ENCODE measurements at places on chromosomes 2 and 18. TPM values are rescaled to one million over a fixed set of nuclear protein-coding genes. Genes with fewer than 3 reads are reported as not detected.

The FBXO48 gene
- total RNA-seq = 1.6 TPM

The MOGAT1 gene
- total RNA-seq = not detected

The RAB12 gene
- 25.0 TPM for total RNA-seq

The ATP6V1B1 gene
- 4.6 TPM for total RNA-seq

DNA sequence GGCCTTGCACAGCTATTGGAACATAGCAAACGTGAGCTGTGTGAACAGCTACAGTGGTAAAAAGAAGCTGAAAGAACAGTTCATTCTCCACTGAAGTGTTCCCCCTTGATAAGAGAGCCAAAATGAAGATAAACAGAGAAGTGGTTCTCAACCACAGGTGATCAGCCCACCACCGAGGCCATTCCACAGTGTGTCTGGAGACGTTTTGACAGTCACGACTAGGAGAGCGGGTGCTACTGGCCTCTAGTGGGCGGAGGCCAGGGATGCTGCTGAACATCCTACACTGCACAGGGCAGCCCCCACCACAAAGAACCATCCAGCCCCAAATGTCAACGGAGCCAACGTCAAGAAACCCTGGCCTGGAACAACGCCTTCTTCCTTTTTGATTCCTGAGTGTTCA lies 38.4 kb downstream of the ADCY3 start:
- DNase-seq = no peak
- peaks cover 4% of the 10 kb centered on the region for H3K36me3 ChIP-seq
- H3K4me3 ChIP-seq = no peak overlapping the region
- no peaks in the 10 kb centered on the region for H3K27me3 ChIP-seq
- peaks cover 10% of the 10 kb centered on the region for H3K4me1 ChIP-seq
- no peak overlapping the region for H3K27ac ChIP-seq

DNA sequence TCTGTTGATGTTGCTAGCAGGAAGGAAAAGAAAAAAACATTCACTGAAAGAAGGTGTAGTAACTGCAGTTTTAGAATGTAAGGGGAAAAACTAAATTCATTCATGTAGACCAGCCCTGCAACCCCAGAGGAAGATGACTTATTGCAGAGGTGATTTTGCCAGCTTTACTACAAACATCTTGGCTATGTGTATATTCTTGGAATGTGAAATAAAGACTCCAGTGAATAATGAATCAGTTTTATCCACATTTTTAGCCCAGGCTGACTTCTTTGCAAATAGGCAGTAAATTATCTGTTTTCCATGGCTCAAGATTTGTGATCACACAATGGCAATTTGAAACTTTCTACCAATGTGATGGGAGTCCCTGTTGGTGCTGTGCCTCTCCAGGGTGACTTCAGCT lies 206.1 kb upstream of the SETBP1 start:
- H3K4me3 ChIP-seq = no peak overlapping the region
- peaks cover 10% of the 10 kb centered on the region for H3K4me1 ChIP-seq
- no peak overlapping the region for H3K27ac ChIP-seq
- no peaks in the 10 kb centered on the region for H3K27me3 ChIP-seq

DNA sequence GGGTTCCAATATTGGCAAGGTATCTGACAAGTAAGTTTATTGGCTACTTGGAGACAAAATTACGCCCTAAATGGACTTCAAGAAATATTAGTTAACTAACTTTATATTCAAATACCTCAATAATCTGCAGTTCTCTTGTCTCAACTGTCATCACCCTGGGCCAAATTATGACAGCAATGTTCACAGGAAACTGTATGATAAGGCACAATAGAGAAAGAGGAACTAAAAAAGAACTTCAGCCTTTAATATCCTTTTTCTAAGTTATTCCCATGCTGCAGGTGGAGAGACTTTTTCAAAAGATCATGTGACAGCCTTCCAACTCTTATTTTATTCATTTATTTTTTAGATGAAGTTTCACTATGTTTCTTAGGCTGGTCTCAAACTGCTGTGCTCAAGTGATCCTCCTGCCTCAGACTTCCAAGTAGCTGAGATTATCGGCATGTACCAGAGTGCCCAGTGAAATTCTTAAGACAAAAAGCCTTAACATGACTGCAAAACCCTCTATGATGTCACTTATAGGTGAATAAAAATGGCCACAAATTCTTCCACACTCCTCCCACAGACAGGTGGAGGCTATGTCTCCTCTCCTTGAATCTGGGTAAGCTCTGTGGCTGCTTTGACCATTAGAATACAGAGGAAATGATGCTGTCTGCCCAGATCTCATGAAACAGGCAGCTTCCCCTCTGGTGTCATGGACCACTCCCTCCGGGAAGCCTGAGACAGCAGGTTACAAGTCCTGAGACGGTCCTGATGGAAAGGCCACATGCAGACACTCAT lies 211.0 kb downstream of the TGIF1 start:
- no peak overlapping the region for H3K4me3 ChIP-seq
- H3K27me3 ChIP-seq = no peaks in the 10 kb centered on the region
- no peaks in the 10 kb centered on the region for H3K36me3 ChIP-seq
- peak overlapping the region; percentile 31 for H3K27ac ChIP-seq
- DNase-seq = no peak

DNA sequence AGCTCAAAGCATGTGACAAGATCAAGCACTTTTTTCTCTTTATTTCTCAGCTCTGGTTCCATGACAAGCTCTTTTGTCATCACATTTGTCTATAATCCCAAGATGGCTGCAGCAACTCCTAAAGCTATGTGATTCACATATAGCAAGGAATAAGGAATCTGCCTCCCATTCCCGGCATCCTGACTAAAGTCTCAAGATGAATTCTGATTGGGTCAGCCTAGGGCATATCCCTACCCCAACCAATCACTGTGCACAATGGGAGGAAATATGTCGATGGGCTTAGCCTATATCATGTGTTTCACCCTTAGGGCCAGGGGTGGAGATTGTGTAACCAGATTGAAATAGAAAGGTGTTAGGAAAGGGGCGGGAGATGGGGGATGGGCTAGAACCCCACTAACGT lies 23.1 kb upstream of the COLEC12 start:
- peaks cover 7% of the 10 kb centered on the region for H3K4me1 ChIP-seq
- H3K4me3 ChIP-seq = no peak overlapping the region
- H3K27ac ChIP-seq = no peak overlapping the region
- no peaks in the 10 kb centered on the region for H3K27me3 ChIP-seq
- no peak for DNase-seq
- no peaks in the 10 kb centered on the region for H3K36me3 ChIP-seq

DNA sequence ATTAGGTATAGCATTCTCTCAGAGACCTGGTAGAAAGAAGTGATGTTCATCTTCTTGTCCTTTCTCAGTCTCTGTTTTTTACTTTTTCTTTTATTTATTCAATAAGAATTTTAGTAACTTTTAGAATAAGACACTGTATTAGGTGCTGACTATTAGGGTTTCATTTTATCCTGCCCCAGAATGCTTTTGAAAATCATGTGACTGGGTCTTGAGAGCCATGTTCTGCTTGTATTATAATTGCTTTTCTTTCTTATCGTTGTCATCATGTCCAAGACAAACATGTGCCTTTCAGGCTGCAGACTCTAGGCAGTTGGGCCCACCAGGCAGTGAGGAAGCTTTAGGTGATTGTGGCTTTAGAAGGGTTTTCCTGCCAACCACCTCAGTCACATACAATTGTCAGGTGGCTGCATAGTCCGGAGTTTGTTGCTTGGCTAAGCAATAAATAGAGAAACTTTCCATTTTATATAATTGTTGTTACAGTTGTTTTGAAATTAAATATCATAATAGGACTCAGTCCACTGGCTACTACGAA lies 15.1 kb downstream of the GRHL1 start:
- H3K27me3 ChIP-seq = no peaks in the 10 kb centered on the region
- H3K27ac ChIP-seq = no peak overlapping the region
- H3K4me3 ChIP-seq = no peak overlapping the region
- no peak for DNase-seq
- H3K4me1 ChIP-seq = peaks cover 18% of the 10 kb centered on the region
- H3K36me3 ChIP-seq = no peaks in the 10 kb centered on the region

- H3K4me1 ChIP-seq = peaks cover 24% of the 10 kb centered on the region
- no peak overlapping the region for H3K4me3 ChIP-seq
- no peaks in the 10 kb centered on the region for H3K36me3 ChIP-seq
- H3K27me3 ChIP-seq = no peaks in the 10 kb centered on the region
Observed at GRCh38 chr2:56121995-56122394, 61.8 kb upstream of the CCDC85A start.

DNA sequence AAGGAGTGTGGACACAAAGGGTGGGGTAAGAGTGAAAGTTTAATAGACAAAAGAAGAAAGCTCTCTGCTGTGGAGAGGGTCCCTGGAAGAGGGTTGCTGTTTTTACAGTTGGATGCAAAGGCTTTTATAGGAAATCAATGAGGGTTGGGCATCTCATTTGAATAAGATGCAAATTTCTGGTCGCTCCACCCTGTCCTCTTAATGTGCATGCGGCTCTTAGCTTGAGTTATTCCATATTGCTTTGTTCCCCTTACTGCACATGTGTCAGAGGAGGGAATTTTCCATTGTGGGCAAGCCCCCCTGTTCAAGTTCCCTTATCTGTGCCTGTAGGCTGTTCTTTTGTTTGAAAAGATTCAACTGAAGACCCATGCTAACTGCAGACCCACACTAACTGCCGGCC lies 326.5 kb downstream of the BCL11A start:
- no peak overlapping the region for H3K4me3 ChIP-seq
- H3K27me3 ChIP-seq = no peaks in the 10 kb centered on the region
- no peaks in the 10 kb centered on the region for H3K4me1 ChIP-seq
- no peak for DNase-seq

DNA sequence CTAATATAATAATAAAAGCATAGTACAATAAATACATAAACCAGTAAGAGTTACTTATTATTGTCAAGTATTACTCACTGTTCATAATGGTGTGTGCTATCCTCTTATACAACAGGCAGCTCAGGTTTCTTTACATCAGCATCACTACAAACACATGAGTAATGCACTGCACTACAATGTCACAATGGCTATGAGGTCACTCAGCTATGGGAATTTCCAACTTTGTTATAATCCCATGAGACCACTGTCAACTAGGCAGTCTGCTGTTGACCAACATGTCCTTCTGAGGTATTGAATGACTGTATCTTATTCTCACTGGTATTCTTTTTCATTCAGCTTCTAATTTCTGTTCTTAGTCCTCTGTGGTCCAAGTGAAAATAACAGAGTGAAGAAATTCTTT lies 250.4 kb upstream of the DSEL start:
- peaks cover 5% of the 10 kb centered on the region for H3K4me1 ChIP-seq
- DNase-seq = no peak
- no peaks in the 10 kb centered on the region for H3K36me3 ChIP-seq
- no peak overlapping the region for H3K27ac ChIP-seq

DNA sequence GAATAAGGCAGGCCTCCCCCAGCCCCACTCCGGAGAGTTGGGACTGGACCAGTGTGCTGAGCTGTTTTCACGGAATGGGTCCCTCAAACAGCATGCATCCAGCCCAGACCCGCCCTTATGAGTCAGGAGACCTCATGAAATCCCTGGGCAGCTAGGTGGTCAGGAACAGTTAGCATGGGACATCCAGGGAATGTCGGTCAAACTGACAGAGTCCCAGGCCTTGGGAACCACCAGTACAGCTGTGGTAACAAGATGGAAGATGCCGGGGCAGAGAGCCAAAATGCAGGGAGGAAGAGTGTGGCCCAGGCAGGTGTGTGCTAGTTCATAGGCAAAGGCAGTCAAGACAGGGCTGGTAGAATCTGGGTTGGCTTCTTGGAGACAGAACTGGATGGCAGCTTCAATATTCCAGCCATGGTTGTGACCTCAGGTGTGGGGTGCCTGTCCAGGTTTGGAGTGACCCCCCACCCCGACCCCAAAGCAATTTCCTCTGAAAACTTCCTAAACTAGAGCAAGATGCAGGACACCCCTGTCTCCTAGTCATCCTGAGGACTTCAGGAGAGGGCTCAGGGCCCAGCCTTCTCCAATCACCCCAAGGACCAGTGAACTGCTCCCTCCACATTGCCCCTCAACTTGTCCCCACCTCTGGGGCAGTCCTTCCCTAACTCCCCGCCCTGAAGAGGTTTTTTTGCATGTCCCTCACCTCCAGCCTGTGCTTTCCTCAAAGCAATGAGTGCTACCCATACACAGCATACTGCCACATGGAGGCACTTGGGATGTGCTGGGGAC lies 46.5 kb downstream of the KCNIP3 start:
- H3K27ac ChIP-seq = no peak overlapping the region
- H3K4me3 ChIP-seq = peak overlapping the region; percentile 72
- DNase-seq = no peak
- H3K27me3 ChIP-seq = peaks cover 66% of the 10 kb centered on the region

DNA sequence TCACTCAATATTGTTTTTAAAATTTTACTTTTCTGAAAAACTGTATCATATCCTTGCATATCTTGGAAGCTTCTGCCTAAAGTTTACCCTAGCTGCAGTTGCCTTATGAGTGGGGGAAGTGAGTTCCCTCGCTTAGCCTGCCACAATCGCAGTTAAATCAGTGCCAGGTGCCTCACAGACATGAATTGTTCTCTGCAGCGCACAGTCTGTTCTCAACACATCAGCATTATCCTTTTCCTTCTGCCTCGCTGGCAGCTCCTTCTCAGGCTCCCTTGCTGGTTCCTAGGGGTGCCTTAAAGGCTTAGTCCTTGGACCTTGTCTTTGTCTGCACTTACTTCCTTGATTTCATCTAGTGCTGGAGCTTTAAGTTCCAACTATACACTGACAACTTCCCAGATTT lies 132.8 kb downstream of the TTC27 start:
- no peaks in the 10 kb centered on the region for H3K27me3 ChIP-seq
- no peak overlapping the region for H3K4me3 ChIP-seq
- no peak for DNase-seq
- no peak overlapping the region for H3K27ac ChIP-seq
- H3K36me3 ChIP-seq = peaks cover 21% of the 10 kb centered on the region

- peaks cover 10% of the 10 kb centered on the region for H3K4me1 ChIP-seq
- H3K4me3 ChIP-seq = peak overlapping the region; percentile 80
- no peak overlapping the region for H3K27ac ChIP-seq
- H3K36me3 ChIP-seq = no peaks in the 10 kb centered on the region
- DNase-seq = no peak
Observed at GRCh38 chr2:11154016-11154922, 998 bp upstream of the SLC66A3 start.

DNA sequence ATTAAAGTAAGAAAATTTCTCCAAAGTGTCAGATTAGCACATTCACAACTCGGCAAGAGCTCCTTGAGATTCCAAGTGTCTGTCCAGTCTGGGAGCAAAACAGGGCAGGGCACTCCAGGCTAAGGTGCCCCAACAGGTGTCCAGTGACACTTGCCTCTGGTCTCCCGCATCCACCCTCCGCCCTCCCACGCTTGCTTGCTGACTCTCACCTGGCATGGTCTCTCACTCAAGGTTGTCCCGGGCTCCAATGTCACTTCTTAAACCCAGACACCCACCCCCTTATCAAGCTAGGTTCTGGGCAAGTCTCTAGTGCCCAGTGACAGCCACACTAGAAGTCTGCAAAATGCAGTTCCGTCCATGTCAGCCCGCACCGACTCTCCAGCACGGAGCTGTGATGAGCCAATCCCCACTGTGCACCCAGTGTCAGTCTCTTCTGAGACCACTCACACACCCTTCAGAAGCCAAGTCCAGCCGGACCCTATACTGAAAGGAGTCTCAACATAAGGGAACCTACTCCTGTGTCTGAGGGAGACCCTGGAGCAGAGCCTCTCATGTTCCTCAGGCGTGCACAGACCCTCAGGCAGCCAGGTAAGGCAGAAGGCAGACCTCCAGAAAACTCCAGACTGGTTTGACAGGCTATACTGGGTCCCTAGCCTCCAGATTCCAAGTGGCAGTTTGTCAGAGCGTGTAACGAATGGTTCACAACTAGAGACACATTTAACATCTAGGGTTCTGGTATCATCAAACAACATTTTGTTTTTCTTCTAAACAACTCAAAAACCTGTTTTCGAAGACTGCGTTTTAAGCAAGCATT lies 45.6 kb downstream of the HDLBP start:
- DNase-seq = no peak
- H3K27ac ChIP-seq = no peak overlapping the region
- H3K4me3 ChIP-seq = peak overlapping the region; percentile 93
- no peaks in the 10 kb centered on the region for H3K27me3 ChIP-seq
